Astrocyte (in vitro differentiated cells and primary cell): ENCODE measurements at places on chromosomes 3 and 15. TPM values are rescaled to one million over a fixed set of nuclear protein-coding genes. Genes with fewer than 3 reads are reported as not detected.
A peak's percentile ranks its signal among the peaks of the same experiment; 100 is the strongest.

DNA sequence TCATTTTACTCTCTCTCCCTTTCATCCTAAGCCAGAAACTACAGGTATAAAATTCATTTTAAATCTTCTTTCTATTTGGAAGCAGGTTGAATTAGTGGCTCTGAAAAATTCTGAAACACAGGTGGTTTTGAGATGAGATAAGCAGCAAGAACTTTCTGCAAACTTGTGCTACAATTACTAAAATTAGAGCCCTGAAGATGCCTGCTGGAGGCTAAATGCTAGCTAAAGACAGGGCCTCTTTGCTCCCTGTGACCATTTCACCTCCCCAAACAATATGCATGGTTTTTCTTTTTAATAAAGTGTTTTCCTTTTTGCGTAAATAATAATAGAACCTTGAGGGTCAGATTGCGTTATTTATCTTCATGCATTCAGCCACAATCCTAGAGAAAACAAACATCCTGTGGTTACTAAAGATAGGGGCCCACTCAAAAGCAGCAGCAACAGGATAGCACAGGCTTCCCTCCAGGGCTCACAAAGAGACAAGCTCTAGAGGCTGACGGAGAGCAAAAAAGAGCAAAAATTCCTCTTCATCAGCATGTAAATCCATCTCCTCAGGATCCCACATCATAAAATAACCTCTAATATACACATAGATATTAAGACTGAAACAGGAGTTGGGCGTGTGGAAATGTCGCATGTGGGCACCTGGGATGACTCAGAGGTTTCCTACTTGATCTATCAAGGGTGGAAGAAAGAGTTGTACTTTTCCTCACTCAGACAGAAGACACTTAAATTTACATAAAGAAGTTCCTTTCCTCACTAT, 26.5 kb upstream of the CP start:
- DNase-seq = peak; percentile 33

DNA sequence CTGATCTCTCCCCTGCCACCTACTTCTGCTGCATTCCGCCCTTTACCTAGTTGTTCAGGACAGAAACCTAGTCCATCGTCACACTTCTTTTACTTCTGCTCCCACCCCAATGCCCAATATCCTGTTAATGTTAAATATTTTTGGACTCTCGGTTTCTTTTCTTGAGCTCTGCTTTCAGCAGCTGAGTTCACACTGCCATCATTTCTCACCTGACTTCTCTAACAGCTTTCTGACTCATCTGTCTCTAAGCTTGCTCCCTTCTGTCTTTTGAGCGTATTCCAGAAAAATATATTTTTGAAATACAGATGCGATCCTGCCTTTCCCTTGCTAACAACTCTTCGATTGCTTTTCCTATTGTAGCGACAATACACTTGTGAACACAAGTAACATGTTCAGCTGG, 183.4 kb downstream of the KLHL25 start:
- no peak for DNase-seq

The SLC30A4 gene
- 6.8 and 8.0 TPM in 2 replicates for total RNA-seq

The ITIH4 gene
- 2.8 and 5.3 TPM in 2 replicates for total RNA-seq

DNA sequence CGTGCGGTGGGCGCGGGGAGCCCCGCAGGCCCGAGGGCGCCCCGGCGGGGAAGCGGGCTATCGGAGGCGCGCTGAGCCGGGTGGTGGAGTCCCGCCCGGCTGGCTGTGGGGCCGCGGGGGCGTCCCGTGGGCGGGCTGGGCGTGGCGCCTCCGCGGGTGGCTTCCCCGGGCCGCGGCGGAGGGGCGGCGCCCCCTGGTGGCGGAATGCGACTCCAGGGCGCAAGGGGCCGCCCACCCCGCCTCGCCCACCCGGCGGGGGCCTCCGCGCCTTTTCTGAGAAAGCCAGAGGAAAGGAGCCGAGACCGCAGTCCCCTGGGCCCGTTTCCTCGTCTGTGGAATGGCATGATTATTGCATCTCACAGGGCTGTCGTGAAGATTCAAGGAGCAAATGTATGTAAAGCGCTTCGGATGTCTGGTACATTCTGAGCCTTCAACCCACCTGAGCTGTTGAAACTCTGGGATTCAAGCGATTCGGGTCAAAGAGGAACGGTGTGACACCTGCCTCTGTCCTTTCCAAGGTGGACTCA, 31.9 kb upstream of the RAB6B start:
- no peak for DNase-seq

GRCh38 chr3:142735462-142735861, 11.6 kb downstream of the TRPC1 start:
- no peak for DNase-seq

DNA sequence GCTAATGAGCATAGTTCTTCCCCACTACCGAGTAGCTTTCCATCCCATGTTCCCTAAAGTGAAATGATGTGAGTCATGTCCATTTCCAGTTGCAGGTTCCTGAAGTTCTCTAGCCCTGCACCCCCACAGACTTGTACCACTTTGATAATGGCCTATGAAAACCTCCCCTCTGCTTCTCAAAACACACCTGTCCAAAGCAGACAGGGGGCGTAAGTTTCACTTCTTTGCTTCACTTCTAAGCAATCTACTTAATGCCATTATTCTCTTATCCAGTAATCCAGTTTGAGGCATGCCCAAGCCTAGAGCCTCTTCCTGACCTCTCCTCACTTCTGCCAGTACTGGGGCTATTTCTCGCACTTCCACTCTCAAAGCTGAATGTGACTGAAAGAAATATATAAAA, 305.1 kb downstream of the IGSF11 start:
- no peak for DNase-seq

The LSAMP gene
- 16.0 and 16.4 TPM in 2 replicates for total RNA-seq

The STARD5 gene
- total RNA-seq = 5.5 and 5.8 TPM in 2 replicates
